ENCODE measurements at places on chromosomes 1 and 21. TPM values are rescaled to one million over a fixed set of nuclear protein-coding genes. Genes with fewer than 3 reads are reported as not detected.

- peaks cover 17% of the 10 kb centered on the region for H3K36me3 ChIP-seq
- H3K27ac ChIP-seq, result no peak overlapping the region
- DNase-seq, result no peak
- H3K4me1 ChIP-seq, result peaks cover 23% of the 10 kb centered on the region
- no peaks in the 10 kb centered on the region for H3K27me3 ChIP-seq
These were observed 18.5 kb downstream of the CYP2J2 start for GRCh38 chr1:59908084-59908483.

CNN3 gene
- total RNA-seq, result 95.5 TPM

DNA sequence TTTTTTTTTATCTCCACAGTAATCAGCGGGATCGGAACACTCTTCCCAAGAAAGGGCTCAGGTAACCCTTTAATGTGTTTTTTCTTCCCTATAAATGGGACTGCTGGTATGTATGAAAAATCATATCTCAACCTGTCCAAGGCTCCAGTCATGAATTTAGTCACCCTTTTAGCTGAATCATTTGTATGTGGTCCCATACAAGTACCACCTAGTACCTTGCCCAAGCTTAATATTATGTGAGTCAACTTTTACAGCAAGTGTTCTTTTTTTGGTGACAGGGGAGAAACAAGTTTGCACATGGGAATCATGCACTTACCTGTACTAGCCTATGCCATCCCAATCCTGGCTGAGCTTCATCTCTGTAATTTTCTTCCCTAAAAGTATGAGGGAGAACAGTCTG is 43.7 kb upstream of the IPO9 start:
- no peak overlapping the region for H3K4me3 ChIP-seq
- no peaks in the 10 kb centered on the region for H3K4me1 ChIP-seq
- no peak overlapping the region for H3K27ac ChIP-seq
- DNase-seq, result no peak

- H3K4me3 ChIP-seq, result no peak overlapping the region
- no peaks in the 10 kb centered on the region for H3K27me3 ChIP-seq
- H3K36me3 ChIP-seq, result peaks cover 7% of the 10 kb centered on the region
These were observed 16.3 kb upstream of the MTARC1 start for GRCh38 chr1:220770245-220770913.

HRNR gene
- total RNA-seq, result not detected

GRCh38 chr1:214808845-214809460 is 206.0 kb downstream of the CENPF start:
- no peak overlapping the region for H3K27ac ChIP-seq
- H3K4me3 ChIP-seq, result no peak overlapping the region
- H3K4me1 ChIP-seq, result no peaks in the 10 kb centered on the region
- H3K36me3 ChIP-seq, result no peaks in the 10 kb centered on the region

GRCh38 chr1:22889213-22889827 is 83.3 kb downstream of the LACTBL1 start:
- no peaks in the 10 kb centered on the region for H3K27me3 ChIP-seq
- H3K4me3 ChIP-seq, result no peak overlapping the region
- no peaks in the 10 kb centered on the region for H3K36me3 ChIP-seq
- DNase-seq, result no peak
- no peak overlapping the region for H3K27ac ChIP-seq
- H3K4me1 ChIP-seq, result no peaks in the 10 kb centered on the region

DNA sequence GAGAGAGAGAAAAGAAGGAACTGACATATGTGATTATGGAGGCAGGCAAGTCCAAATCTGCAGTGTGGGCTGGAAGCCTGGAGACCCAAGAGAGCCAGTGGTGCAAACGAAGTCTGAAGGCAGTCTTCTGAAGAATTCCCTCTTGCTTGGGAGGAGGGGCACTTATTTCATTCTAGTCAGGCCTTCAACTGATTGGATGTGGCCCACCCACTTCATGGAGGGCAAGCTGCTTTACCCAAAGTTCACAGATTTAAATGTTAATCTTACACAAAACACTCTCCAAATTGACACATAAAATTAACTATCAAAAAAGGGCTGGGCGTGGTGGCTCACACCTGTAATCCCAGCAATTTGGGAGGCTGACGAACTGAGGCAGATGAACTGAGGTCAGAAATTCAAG is 103.5 kb upstream of the RAB3GAP2 start:
- no peak for DNase-seq
- H3K27me3 ChIP-seq, result no peaks in the 10 kb centered on the region
- H3K36me3 ChIP-seq, result no peaks in the 10 kb centered on the region
- no peak overlapping the region for H3K27ac ChIP-seq
- H3K4me3 ChIP-seq, result no peak overlapping the region
- no peaks in the 10 kb centered on the region for H3K4me1 ChIP-seq

All from right lobe of liver (tissue), 6 donors.